ENCODE measurements at places on chromosomes 2 and 18.

- no peak for DNase-seq
These were observed 12.5 kb downstream of the RASGRP3 start for GRCh38 chr2:33488715-33489540.

DNA sequence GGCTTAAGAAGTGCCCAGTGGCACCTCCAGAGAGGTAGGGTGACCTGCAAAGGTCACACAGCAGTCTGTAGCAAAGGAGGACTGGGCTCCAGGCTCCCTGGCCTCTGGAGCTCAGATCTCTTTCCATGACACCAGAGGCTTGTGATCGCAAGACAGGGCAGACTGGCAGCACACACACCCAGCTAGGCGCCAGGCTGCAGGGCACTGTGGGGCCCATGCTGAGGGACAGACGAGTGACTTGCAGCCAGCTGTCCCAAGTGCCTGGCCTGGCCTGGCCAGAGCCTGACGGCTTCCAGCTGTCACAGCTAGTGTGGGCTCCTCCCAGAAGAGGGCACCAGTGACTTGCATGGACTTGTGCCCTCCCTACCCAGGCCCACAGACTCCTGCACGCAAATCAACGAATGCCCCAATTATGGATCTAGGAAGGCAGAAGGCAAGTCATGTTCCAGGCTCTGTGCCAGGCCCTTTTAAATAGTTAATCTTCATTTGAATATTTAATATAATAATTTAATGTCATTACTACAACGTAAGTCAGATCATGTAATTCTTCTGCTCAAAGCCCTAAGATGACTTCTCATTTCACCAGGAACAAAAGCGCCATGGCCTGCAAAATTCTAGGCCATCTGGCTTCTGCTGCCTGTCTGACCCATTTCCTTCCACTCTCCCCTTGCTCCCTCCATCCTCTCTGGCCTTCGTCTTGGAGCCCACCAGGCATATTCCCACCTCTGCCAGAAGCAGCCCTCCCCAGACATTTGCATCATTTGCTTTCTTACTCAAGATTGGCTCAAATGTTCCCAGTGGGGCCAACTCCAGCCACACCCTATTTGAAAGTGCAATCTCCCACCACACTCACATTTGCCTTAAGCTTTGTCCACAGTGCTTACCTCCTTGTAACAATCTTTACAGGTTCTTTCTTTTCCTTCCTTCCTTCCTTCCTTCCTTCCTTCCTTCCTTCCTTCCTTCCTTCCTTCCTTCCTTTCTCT lies 3.7 kb upstream of the SPEG start:
- DNase-seq, result no peak

DNA sequence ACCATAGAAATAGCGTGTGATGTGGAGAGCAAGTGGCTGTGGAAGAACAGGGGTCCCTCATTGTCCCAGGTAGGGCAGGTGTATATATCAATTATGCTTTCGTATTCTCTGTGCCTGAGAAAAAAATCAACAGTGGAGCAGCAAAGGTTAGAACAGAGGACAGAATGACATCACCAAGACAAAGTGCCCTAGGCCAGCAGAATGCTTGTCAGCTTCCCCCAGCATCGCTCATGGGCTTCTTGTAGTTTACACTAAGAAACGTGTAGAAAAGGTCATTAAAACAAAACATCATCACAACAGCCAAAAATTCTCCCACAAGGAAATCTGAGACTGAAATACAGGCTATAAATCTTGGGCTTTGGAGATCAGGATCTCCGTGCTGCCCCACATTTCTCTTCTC lies 288.0 kb downstream of the TDRD15 start:
- no peak for DNase-seq

- DNase-seq, result no peak
These were observed 133.7 kb downstream of the CBLN2 start for GRCh38 chr18:72410399-72410798.

DNA sequence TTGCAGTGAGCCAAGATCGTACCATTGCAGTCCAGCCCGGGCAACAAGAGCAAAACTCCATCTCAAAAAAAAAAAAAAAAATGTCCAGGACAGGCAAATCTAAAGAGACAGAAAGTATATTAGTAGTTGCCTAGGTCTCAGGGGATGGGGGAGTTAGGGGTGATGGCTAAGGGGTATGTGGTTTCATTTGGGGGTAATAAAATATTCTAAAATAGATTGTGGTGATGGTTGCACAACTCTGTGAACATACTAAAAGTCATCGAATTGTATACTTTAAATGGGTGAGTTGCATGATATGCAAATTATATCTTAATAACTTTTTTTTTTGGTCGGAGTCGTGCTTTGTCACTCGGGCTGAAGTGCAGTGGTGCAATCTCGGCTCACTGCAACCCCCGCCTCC lies 34.2 kb upstream of the ACTR2 start:
- DNase-seq, result no peak

Data from T1000 (cell line).